ENCODE measurements at places on chromosomes 2 and 18.

- DNase-seq: no peak
These were observed 41.3 kb downstream of the COL4A3 start for GRCh38 chr2:227205701-227206100.

GRCh38 chr18:45540125-45540524, 75.2 kb upstream of the SLC14A2 start:
- no peak for DNase-seq

- DNase-seq: no peak
These were observed 121.2 kb downstream of the OSBPL6 start for GRCh38 chr2:178315488-178315948.

GRCh38 chr2:235291461-235291860, 202.4 kb upstream of the AGAP1 start:
- DNase-seq: no peak

GRCh38 chr2:180990337-180990736, 9.9 kb downstream of the UBE2E3 start:
- DNase-seq: no peak

GRCh38 chr18:76208678-76209306, 286.2 kb downstream of the ZNF516 start:
- DNase-seq: no peak

DNA sequence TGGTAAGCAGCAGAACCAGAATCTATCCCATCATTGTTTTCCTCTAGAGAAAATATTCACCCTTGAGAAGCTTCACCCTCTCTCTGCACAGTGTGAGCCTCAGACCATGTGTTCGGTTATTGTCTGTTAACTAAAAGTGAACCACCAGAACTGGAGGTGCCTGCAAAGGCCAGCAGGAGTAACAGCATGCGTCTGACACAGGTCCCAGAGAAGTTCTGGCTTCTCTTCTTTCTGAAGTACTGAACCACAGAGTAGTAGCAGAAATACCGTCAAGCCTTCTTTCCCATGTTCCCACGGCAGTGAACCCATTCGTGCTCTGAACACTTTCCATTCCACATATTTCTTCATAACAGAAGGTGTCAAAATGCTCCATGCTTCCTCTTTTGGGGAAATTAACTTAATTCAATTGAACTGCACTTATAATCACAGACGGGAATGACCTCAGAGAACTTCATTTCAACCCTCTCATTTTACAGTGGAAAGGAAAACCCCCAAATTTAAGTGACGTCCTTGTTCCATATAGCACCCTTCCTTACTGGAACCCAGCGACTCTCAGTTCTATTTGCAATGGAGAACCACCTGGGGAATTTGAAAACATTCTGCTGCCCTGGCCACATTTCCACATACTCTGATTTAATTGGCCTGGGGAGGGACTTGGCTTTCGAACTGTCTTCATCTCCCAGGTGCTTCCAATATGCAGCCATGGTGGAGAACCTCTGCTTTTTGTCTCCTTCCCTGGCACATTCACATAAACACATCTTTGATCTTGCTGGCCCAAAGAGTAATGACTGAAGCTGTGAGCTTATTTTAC, 519.1 kb downstream of the RNF144A start:
- peak; percentile 33 for DNase-seq

GRCh38 chr18:36613069-36613468, 215.7 kb downstream of the TPGS2 start:
- DNase-seq: no peak

- no peak for DNase-seq
These were observed 34.8 kb downstream of the PTPRM start for GRCh38 chr18:7601936-7602335.

GRCh38 chr2:53913721-53914120, 54.0 kb upstream of the GPR75 start:
- DNase-seq: peak; percentile 5

- no peak for DNase-seq
These were observed 22.8 kb downstream of the NXPH2 start for GRCh38 chr2:138757384-138757783.

- peak; percentile 88 for DNase-seq
These were observed 57.5 kb downstream of the HS1BP3 start for GRCh38 chr2:20593072-20594034.

GRCh38 chr2:43402002-43402401, 175.6 kb upstream of the ZFP36L2 start:
- no peak for DNase-seq

DNA sequence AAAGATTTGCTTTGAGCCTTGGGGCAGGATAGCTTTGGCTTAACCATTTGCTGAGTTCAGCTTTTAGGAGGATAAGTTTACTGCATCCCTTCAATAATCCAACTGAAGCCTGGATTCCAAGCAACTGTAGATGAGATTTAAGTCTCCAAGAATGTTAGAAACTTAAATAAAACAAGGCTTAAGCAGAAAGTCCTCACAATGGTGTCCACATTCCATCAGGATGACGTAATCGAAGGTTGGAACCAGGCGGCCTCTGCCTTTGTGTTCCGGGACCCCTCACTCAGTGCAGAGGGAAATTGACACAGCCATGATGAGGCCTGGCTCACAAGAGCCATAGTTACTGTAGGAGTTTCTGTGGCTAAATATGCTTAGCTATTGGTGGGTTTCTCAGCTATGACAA, 260.4 kb downstream of the LPIN1 start:
- no peak for DNase-seq

DNA sequence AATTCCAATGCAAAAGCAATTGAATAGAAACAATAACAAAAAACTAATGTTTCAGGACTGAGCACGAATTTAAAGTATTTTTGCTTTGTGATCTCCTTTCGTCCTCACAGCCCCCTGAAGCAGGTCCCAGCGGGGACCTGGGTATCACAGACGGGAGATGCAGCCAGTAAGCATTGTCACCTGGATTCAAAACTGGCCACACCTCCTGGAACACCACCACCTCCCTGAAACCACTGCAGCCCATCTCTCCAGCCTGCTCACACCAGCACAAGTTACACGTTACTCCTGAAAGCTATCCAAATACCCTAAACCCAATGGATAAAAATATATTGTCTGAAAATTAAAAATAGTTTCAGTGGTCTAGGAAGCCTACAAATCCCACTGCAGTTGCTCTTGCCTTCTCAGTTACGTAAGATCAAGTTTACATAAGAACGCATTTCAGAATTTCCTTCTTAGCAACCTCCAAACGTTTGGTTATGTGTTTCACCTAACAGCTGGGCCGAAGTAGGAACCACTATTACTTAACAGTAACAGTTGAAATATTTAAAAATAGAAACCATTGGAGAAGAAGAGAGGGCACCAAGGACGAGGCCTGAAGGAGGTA, 178.0 kb downstream of the HDAC4 start:
- DNase-seq: peak; percentile 90

GRCh38 chr2:239767021-239767905, 257.9 kb downstream of the NDUFA10 start:
- no peak for DNase-seq

- peak; percentile 13 for DNase-seq
These were observed 4.2 kb upstream of the TSPYL6 start for GRCh38 chr2:54260241-54260595.

DNA sequence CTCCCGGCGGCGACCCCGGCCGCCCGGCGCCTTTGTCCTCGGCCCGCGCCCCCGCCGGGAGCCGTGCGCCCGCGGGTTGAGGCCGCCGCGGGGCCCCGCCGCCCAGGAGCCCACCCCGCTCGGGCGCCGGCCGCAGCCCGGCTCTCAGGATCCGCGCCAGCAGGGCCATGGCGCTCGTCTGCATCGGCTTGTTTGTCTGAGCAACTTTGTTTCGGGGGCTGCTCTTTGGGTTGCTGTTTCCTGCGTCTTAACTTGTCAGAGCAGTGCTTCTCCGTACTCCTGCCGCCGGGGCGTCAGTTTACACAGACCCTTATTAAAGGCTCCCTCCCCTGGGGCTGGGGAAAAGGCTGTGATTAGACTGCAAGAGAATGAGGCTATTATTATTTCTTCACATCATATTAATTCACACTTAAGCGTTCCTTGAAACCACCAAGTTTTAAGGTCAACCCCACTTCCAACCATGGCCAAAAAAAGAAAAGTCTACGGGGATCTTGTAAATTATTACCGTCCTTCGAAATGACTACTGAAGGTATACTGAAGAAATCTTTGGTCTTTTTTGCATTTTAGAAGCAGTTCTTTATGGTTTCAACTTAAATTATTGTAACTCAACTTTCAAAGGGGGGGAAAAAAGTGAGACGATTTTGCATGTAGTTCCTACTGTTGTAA, at the start of gene CYP27C1:
Gene CYP27C1 (minus strand): TSS at position 198 of the 666 bp plus-strand sequence. CDS start 29 bp downstream, at position 169.
- DNase-seq: no peak

GRCh38 chr2:206990360-206990759, 51.0 kb downstream of the CPO start:
- DNase-seq: no peak

DNA sequence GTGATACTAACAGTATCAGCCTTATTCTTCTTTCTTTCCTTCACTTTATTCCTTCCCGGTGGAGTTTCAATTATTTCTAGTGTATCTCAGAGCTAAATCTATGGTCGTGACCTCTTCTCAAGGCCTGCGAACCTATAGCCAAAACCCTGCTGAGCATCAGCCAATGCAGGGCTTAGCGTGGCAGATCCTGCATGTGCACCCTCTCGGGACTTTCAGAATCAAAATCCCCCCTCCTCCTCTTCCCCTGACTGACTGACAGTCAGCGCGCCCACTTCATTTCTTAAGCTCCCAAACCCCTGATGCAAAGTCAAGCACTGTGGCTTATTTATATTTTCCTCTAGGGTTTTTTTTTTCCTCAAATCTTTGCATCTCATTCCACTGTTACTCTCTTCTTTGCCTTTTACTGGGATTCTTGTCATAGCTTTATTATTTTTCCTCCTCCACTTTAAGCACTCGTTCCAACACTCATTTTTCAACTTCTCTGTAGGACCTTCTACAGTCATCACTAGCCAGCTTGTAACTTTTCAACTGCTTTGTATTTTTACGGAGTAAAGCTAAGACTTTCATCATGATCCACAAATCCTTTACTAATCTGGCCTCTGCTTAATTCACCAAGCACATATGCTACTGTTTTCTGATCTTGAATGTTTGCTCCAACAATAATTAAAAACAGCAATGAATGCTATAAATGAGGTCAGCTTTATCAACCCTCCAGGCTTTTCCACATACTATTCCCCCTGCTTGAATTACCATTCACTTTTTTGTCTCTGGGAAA, 896.5 kb upstream of the PIK3C3 start:
- no peak for DNase-seq

GRCh38 chr2:85594715-85595300, 737 bp upstream of the RNF181 start:
- DNase-seq: no peak

DNA sequence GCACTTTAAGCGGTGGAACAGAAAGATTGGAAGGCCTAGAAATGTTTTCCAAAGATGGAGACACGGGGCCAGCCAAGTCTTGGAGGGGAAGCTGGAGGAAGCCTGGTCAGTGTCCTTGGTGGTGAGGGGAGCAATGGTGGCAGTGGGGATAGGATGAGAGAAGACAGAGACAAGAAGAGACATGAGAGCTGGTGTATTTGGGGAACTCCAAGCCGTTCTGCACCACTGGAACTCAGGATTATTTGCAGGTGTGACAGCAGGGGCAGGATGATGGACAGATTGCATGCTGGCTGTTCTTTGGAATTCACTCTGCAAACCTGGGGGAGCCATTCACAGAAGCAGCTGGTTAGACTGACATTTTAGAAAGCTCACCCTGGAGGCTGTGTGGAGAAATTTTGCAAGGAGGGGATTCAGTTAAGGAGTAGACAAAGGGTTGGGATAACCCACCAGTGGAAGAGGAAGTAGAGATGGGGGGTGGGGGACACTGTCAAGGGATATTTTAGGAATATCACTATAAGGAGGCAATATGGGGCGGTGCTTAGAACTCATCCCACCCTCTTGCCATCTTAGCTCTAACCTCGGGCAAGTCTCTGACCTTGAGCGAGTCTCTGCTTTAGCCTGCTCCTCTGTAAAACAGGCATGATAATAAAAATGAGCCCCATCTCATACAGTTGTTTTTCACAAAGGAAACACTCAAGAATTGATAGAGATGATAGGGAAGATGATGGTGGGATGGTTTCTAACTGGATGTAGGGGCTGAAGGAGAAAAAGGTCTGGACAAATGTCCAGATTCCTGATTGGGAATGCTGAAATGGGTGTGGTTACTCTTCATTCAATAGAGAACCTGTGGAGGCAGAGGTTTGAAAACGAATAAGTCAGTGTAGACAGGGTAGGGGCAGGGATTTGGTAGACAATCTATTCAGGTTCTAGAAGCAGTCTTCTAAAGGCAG, 175.8 kb downstream of the MYCN start:
- no peak for DNase-seq

- no peak for DNase-seq
These were observed 168.7 kb downstream of the GLI2 start for GRCh38 chr2:120904379-120904778.

GRCh38 chr2:24816884-24817283, 23.7 kb downstream of the CENPO start:
- no peak for DNase-seq

DNA sequence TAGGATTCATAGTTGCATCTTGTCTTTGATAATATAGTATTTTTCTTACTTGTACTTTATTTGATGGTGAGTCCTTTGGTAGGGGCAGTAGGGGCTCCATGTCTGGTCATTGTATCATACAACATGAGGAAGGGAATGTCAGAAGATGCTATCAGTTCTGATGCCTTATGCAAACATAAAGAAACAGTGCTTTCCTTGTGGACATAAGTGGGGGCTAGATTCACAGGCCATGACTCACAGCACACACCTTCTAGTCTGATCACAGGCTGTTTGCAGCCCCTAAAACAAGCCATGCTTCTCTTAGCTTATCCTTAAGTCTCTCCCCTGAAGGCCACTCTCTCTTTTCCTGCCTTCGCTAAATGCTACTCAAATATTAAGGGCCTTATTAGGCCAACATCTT, 10.7 kb upstream of the SLC14A1 start:
- no peak for DNase-seq

DNA sequence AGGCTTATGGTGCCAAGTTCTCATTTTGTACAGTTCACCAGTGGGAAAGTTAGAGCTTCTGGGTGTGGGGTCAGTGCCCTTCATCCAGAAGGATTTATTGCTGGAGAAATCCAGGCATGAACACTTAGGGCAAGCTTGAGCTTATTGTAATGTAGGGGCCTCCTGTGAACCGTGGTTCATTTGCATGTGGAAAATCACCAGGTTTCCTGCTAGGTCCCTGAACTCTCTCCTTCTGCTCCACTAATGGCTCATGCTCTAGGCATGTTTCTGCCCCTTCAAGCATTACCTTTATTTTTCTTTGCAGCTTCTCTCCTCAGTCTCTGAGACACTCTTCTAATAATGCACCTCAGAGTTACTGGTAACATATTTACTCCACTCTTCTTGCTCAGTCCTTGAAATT, 79.3 kb upstream of the FAM98A start:
- no peak for DNase-seq

GRCh38 chr2:144454466-144455287, 65.2 kb downstream of the ZEB2 start:
- peak; percentile 60 for DNase-seq
